ENCODE measurements at places on chromosomes 12 and 14. TPM values are rescaled to one million over a fixed set of nuclear protein-coding genes. Genes with fewer than 3 reads are reported as not detected.

LRTM2 gene
- not detected for total RNA-seq

DNA sequence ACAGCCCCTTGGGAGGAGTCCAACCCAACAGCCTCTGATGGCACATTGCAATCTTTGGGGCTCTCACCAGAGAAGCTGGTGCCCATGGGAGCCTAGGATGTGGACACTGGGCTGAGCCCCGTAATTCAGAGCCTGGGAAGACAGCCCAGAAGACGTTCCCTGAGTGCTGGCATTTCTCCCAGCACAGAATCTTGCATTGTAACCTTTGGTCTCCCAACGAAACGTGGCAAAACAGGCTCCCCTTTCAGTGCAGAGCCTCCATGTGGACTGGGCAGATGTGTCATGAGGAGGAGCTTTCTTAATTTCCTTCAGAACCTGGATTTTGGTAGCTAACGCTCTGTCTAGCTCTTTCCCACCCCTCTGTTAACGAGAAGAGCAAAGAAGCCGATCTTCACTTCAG is 26.3 kb downstream of the BATF start:
- DNase-seq: peak; percentile 28

NR1H4 gene
- 0.10 TPM for total RNA-seq

DNA sequence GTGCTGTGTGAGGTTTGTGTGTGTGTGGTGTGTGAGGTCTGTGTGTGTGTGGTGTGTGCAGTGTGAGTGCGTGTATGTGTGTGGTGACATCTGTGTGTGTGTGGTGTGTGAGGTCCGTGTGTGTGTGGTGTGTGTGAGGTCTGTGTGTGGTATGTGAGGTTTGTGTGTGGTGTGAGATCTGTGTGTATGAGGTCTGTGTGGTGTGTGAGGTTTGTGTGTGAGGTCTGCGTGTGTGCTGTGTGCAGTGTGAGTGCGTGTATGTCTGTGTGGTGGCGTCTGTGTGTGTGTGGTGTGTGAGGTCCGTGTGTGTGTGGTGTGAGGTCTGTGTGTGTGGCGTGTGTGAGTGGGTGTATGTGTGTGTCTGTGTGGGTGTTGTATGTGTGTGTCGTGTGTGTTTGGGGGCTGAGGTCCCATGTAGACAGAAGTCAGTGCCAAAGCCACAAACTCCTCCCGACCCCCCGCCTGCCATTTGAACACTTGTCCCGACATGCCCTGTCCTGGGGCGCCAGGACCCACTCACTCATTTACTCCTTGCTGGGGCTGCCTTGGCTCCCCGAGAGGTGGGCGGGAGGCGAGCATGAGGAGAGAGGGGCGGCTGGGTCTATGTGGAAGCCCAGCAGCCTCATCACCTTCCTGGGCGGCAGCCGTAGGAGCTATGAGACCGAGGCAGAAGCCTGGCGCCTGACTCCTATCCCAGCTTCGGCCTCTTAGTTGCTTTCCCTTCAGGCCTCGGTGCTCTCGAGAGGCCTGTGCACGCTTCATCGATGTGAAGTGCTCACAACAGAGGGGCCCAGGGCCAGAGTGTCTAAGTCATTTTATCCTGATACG is 20.5 kb downstream of the RILPL1 start:
- DNase-seq: no peak

GRCh38 chr12:3275171-3276041 is 198.2 kb downstream of the TSPAN9 start:
- peak; percentile 59 for DNase-seq

DNA sequence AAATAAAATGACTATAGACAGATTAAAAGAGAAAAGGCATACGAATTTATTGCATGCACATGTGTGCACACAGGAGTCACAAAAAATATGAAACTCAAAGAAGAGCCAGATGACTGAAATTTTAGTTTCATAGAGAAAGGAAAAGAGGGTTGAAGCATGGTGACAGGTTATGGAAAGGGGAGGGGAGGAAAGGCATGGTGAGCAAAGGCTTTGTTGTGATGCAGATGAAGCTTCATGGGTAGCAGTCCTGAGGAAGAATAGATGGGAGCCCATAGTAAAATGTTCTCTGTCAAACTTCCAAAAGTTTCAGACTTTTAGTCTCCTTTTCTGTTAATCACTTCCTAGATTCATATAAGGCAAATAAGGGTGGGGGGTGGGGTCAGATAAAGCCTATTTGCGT is 612.7 kb upstream of the ATP2B1 start:
- DNase-seq: no peak

GRCh38 chr14:61221906-61222305 is 59.2 kb downstream of the TMEM30B start:
- DNase-seq: no peak

DNA sequence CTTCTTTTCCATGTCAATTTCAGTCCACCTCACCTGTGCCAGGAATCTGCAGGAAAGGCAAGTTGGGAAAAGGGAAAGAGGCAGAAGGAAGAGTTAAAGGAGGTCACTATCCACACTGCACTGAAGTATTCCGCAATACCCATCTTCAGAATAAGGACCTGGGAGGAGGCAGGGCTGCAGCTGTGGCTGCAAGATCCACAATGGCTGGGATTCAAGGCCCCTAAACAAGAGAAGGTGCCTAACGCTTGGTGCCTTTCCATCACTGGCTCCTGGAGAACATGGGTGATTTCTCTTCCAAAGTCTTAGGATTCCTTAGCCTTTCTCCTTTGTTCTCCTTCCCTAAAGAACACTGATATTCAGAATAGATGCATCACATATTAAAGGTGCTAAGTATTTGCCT is 204.0 kb downstream of the GRIN2B start:
- no peak for DNase-seq

DGLUCY gene
- total RNA-seq: 19.9 TPM

- DNase-seq: no peak
Observed at GRCh38 chr14:66380143-66380542, 106.0 kb upstream of the CCDC196 start.
